ENCODE measurements at places on chromosomes 11 and 22. TPM values are rescaled to one million over a fixed set of nuclear protein-coding genes. Genes with fewer than 3 reads are reported as not detected.

The KCNQ1OT1 gene
- 0.44 TPM for total RNA-seq

The ASCL2 gene
- 0.12 TPM for total RNA-seq

The OR10G6 gene
- not detected for total RNA-seq

The OSM gene
- 141 TPM for total RNA-seq

The WT1 gene
- not detected for total RNA-seq

The UPK3A gene
- not detected for total RNA-seq

The TMEM191C gene
- total RNA-seq, result 0.99 TPM

The CDCA5 gene
- total RNA-seq, result 128 TPM

The SLC37A2 gene
- 1.1 TPM for total RNA-seq

The NTM gene
- not detected for total RNA-seq

The KRTAP5-9 gene
- not detected for total RNA-seq

The OR4D5 gene
- total RNA-seq, result not detected

The PATE2 gene
- not detected for total RNA-seq

The PDE2A gene
- total RNA-seq, result 0.75 TPM

The ZBTB16 gene
- total RNA-seq, result 3.2 TPM

The MYOD1 gene
- total RNA-seq, result not detected

The ELMOD1 gene
- total RNA-seq, result not detected
